SJSA1 (cell line): ENCODE measurements at places on chromosomes 11 and 22. TPM values are rescaled to one million over a fixed set of nuclear protein-coding genes. Genes with fewer than 3 reads are reported as not detected.

The BEST1 gene
- total RNA-seq: 0.74 TPM in 1 of 2 replicates, not detected in the other

The LAYN gene
- 94.6 and 104 TPM in 2 replicates for total RNA-seq

The CDC42BPG gene
- 0.03 TPM in 1 of 2 replicates, not detected in the other for total RNA-seq

GRCh38 chr11:27118371-27118770 is 77.8 kb downstream of the BBOX1 start:
- DNase-seq: no peak

DNA sequence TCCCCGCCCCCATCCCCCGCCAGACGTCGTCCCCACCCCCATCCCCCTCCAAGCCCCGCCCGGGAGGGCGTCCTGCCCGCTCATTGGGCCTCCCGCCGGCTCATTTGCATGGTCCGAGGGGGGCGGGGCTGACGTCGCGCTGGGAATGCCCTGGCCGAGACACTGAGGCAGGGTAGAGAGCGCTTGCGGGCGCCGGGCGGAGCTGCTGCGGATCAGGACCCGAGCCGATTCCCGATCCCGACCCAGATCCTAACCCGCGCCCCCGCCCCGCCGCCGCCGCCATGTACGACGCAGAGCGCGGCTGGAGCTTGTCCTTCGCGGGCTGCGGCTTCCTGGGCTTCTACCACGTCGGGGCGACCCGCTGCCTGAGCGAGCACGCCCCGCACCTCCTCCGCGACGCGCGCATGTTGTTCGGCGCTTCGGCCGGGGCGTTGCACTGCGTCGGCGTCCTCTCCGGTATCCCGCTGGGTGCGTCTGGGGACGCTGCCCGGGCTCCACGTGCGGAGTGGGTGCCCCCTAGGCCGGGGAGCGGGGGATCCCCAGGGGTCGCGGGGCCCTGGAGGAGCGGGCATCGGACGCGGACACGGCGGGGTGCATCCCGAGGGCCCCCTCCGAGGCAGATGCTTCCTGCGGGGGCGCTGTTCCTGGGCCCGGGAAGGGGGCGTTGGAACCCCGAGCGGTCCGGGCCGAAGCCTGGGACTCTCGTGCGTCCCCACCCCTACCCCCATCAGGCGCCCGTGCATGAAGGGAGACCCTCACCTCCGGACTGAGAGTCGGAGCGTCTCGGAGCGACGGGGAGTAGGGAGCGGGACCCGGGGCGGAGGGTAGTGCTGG is at the start of gene PNPLA3:
Gene PNPLA3, plus strand, starts transcription at position 175 of the 834 bp plus-strand sequence. Its CDS starts 107 bp downstream, at position 282.
- DNase-seq: peak; percentile 87

DNA sequence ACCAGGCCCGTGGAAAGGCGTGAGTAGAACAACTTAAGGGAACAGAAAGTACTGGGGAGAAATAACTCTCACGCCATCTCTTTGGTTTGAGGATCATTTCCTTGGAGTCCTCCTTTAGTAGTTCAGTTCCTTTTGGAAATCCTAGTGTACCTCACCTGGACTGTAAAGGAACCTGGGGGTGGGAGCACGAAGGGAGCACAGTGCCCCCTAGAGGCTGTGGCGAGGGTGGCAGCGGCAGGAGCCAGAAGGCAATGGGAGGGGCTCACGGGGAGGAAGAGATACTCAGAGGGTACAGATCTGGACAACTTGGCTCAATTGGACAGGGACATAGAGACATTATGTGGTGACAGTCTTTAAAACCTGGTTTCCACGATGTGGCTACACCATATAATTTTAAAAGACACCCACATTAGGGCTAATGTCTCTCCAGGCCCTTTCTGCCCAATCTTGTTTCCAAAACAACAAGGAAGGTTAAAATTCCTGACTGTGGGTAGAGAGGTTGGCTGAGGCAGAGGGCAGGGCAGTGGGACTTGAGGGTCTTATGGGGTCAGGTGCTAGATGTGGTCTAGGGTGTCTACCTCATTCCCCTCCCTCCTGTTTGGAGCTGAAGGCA is 87.0 kb downstream of the CSNK2A3 start:
- DNase-seq: peak; percentile 19

GRCh38 chr22:17152340-17152739 is 6.7 kb downstream of the HDHD5 start:
- no peak for DNase-seq

GRCh38 chr22:38751422-38752346 is 4.1 kb downstream of the SUN2 start:
- no peak for DNase-seq

- DNase-seq: no peak
Measured at GRCh38 chr11:7973011-7973410, 7.8 kb upstream of the NLRP10 start.

- DNase-seq: peak; percentile 24
Measured at GRCh38 chr22:46366801-46367706, 31.5 kb downstream of the TRMU start.

DNA sequence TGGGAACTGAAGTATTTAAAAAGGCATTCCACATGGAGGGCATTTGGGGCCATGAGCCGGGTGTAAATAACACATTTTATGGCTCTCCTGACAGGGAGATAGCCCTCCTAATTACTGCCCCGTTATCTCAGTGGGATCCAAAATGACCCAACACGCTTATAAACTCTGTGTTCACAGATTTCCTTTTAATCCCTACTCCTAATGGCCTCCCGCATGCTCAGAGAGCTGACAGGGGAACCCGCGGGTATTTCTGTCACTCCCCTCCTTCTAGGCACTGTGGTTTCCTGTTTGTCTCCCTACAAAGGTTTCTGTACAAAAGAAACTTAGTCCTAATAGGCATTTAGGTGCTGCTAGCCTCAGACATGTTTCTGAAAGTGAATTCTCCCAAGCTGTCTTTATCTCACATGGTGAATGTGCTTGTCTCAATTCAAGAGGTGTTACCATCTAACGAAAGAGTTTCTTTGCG is 202.8 kb upstream of the SEZ6L start:
- DNase-seq: no peak
